ENCODE measurements at places on chromosomes 7 and 10.

- no peak for DNase-seq
These were observed 103.1 kb downstream of the GFRA1 start for GRCh38 chr10:116169782-116170445.

- no peak for DNase-seq
These were observed 114.8 kb upstream of the ARID5B start for GRCh38 chr10:61786728-61787127.

DNA sequence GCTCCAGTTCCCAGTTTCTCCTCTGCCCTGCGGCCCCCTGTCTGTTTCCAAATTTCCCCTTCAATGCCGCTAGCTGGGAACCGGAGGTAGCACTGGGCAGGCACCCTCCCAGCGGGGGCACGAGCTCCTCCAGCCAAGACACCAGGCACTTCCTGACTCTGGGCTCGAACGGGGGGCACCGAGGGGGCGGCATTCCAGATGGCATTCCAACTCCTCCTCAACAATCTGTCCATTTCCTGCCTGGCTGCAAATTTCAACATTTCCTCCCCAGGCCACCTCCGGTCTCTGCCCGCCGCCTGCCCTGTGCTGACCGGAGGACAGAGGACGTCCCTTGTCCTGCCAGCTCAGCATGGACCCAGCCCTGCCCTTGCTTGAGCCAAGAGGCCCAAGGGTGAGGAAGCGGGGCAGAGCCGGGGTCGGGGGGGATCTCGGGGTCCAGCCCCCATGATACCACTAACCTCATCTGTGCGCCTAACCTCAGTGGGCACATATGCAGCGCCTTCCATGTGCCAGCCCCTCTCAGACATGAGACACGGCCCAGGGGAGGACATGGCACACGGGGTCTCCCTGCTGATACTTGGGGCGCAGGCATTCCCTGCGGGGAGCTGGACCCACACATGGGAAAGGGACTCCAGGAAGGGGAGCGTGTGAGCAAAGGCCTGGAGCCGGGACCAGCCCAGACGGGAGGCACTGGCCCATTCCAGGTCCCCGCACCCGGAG lies 58.0 kb downstream of the PDGFA start:
- no peak for DNase-seq

GRCh38 chr10:68074031-68074774 lies 880 bp downstream of the HERC4 start:
- DNase-seq: no peak

DNA sequence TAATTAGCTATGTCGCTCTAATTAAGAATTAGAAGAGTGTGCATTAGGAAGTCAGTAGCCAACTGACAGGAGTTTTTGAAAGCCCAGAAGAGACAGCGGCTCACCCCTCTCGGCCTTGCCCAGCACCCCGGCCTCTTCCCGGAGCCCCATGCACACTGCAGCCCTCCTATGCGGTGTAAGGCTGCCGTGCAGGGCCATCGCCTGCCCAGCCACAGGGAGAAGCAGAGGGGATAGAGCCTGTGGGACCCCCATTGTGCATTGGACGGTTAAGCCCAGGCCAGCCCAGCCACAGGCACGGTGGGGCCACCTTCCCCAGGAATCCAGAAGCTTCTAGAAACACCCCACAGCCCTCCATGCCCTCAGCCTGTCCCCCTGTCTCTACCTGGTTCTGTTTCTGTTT lies 569.7 kb upstream of the MKI67 start:
- DNase-seq: no peak

- no peak for DNase-seq
These were observed 43.1 kb downstream of the NKX6-2 start for GRCh38 chr10:132742837-132743194.

GRCh38 chr7:103962070-103962469 lies 27.4 kb downstream of the RELN start:
- DNase-seq: no peak

DNA sequence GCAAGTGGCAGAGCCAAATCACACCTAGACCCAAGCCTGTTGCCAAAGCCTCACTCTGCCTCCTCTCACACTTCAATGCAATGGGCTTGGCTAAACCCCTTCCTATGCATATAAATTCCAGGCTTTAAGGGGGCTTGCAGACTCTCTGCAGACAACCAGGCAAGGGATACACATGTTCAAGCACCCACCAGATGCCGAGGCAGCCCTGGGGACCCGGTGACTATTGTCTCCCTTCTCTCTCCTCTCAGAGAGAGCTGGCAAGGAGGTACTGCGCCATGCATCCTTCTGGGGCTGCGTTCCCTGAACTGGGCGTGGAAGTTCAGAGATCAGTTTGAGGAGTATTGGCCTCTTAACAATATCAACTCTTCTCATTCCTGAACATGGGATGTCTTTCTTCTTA lies 131.2 kb downstream of the ARHGAP22 start:
- no peak for DNase-seq

- DNase-seq: no peak
These were observed 91.2 kb upstream of the RET start for GRCh38 chr10:42985436-42986316.

Data from stimulated activated CD4-positive, alpha-beta T cell treated with anti-CD3 and anti-CD28 coated beads, Interleukin-1b, Interleukin-23, amount 100 ng/mL, for 1 hour (primary cell).